AG04450 (cell line): ENCODE measurements at places on chromosomes 1 and 21.
A peak's percentile ranks its signal among the peaks of the same experiment; 100 is the strongest.

DNA sequence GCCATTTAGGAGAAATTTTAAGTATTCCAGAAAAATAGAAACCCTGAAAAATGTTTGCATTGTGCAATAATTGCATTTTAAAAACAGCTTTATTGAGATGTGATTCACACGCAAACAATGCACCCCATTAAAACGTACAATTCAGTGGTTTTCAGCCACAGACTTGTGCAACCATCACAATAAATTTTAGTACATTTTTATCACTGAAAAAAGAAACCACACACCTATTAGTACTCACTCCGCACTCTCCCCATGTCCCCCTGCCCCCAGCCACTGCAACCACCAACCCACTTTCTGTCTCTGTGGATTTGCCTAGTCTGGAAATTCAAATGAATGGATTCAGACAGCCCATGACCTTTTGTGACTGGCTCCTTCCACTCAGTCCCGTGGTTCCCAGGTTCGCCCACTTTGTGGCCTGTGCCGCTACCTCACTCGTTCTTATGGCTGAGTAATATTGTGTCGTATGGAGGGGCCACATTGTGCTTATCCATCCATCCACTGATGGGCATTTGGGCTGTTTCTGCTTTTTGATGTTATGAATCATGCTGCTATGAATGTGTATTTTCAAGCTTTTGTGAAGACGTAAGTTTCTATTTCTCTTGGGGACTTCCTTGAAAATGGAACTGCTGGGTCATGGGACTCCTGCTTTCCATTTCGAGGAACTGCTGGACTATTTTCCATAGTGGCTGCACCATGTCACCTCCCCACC, 147.7 kb upstream of the ARHGEF16 start:
- peak; percentile 34 for DNase-seq

DNA sequence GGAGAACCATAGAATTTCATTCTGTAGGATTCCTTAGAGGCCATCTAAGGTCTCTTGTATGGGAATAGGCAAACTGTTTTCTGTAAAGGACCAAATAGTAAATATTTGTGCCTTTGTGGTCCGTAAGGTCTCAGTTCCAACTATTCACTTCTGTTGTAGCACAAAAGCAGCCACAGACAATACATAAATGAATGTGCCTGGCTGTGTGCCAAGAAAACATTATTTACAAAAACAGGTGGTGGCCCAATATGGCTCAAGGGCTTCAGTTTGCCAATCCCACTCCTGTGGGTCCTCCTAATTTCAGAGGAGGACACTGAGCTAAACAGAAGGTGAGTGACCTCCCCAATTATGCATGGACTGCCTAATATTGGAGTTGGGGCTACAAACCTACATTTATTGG, 67.6 kb upstream of the EDEM3 start:
- DNase-seq = no peak

DNA sequence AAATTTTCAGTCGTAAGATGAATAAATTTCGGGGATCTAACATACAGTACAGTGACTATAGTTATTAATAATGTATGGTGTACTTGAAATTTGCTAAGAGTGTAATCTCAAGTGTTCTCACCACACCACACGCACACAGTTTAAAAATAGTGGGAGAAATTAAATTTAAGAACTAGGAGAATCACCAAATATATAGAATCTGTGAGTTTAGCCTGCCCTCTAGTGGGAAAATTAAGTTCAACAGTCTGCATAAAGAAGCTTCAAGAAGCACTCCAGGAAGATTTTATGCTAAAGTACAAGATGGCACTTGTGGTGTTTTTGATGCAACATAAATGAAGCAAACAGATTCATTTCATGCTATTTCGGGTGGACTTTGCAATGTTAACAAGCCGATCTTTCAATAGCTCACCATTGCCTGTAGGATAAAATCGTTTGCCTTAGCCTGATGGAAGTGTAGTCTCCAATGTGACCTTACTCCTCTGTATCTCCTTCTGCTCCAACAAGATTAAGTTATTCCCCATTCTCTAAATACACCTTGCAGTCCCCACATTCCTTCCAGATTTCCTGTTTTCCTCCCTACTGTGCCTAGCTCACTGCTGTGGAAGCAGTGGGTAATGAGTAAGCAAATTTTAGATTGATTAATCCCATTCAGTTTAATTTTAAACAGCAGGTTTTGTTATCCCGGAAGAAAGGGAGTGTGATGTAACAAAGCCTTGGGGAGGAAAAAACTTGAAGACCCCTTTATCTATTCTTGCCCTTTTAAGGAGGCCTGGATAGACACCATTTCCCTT, 8.7 kb upstream of the PIK3C2B start:
- DNase-seq = peak; percentile 50

DNA sequence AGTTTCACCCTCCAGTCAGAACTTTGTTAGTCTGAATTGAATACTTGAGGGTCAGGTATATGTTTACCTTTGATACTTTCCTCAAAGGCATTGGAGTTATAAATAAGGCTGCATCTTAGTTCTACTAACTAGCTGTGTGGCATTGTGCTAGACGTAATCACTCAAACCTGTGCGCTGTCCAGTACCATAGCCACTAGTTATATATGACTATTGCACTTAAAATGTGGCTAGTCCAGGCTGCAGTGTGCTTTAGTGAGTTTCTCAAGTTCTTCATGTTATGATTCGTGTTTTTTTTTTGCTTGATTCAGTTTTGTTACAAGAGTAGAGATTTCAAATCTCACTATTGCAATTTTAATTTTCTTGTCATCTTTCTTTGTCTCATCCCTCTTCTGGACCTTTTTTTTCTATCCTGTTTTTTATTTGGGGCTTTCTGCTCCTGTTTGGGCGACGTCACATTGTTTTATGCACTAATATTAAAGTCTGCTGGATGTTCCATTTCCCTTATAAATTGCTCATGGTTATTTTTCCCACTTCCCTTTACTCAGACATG, 5.7 kb downstream of the MAN1A2 start:
- no peak for DNase-seq

DNA sequence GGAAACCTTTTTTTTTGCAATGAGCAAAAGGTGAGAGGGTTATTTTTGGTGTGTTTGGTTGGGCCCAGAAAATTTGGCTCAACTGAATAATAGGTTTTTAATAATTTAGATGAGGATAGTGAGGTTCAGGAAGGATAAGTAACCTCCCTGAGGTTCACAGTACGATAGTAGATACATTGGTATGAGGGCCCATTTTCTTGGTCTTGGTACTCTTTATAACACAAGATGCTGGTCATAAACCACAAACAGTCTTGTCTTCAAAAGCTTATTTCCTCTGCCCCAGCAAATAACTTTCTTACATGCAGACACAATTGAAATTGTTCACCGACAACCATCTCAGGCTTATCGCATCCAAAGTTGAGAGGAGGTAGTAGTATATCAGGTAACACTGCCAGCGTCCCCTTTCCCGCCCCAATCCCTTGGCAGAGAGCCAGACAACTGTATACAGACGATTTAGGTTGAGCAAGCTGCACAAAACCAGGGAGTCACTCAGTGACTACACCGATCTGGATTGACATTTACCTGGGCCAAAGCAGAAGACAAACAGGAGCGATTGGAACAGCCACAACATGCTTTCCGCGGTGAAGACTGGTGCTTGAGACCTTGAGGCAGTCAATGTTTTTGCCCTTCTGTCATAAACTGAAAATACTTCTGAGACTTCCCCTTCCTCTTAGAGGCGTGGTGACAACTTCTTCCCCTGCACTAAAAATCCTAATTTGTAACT, at the start of gene SLAMF6:
TSS of gene SLAMF6 (minus strand) at position 634 of the 724 bp plus-strand sequence. CDS start at position 571, 63 bp downstream.
- no peak for DNase-seq

DNA sequence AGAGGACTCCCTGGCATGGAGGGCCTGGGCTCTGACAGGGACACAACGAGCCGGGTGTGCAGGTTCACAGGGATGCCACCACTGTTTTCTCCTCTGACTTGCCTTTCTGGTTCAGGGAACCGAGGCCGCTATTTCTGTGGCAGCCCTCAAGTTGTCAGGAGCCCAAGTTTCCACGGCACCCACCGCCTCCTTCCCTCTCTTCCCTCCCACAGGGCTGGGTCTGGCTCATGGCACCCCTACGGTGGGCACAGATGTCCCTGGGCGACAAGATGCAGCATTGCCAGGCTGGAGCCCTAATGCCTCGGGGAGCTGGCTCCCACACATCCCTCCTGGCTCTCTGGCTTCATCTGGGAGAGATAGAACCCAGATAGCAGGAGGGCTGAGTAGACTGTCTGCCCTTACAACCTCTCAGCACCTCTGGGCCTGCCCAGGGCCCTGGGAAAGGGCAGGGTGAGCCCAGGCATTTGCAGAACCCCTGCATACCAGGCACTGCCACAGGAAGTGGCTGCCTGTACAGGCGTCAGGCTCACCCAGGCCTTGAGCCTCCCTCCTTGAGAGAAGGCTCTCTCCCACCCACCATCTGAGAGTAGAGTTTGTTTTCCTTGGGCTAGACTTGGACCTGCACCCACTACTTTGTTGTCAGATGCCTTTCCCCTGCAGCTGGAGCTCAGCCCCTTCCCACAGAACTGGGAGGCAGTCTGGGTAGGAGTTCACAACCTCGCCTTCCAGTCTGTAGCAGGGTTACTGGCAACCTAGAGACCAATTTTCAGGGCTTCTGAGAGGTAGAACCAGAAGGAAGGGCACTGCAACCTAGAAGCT, 20.5 kb downstream of the KCNC4 start:
- DNase-seq = no peak

DNA sequence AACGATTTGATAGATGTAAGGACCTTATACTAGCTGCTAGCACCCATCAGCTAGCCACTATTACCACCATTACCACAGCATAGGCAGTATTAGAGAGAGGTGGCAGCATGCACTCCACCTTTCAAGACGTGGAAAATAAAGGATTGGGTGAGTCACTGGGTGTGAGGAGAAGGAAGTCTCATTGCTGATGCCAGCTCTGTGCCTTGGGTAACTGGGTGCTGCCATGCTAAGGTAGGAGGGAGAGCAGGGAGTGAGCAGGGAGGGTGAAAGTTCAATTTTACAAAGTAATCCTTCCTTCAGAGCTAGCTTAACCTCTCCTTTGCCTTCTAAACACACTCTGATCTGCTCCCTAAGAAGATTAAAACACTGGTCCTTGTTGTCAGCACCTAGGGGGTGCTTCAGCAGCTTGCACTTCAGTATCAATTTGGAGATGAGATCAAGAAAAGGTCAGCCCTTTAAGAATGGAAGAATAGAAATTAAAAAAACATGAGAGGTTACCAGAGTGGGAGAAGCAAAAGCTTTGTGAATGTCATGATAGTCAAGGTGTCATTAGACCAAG, 1.8 kb upstream of the LIN9 start:
- no peak for DNase-seq

DNA sequence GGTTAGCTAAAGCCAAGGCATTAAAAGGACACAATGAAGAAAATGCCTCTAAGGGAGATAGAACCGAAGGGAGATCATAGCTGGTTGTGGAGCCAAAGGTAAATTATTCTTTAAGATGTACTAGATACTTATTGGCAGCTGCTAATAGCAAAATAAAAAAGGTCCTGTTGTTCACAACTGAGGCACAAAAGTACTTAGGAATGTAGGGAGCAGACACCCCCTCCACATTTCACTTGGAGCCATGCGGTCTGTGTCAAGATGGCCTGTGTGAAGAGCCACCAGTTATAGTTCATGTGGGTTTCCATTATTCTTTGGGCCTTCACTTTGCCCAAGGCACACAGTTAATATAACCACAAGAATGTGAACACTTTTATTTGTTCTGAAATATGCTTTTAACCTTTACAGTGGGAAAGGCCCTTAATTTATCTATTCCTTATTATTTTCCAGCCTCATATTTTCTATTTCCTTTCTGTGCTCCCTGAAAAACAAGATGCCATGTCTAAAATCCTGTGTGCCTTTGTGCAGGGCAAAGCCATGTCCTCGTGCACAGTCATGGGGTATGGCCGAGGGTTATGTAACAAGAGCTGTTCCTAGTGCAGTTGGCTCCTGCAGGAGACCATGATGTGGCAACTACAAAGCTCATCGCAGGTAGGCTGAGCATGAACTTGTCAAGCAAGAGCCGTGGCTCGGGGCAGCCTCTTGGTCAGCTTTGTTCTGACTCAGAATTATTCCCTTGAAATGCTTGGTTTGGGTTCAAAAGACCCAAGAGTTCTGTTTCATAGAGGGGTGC, 16.2 kb upstream of the WDR26 start:
- no peak for DNase-seq

GRCh38 chr1:182381962-182382819, 9.4 kb downstream of the GLUL start:
- DNase-seq = no peak

- DNase-seq = no peak
These were observed 10.6 kb upstream of the OLIG2 start for GRCh38 chr21:33015096-33015495.

DNA sequence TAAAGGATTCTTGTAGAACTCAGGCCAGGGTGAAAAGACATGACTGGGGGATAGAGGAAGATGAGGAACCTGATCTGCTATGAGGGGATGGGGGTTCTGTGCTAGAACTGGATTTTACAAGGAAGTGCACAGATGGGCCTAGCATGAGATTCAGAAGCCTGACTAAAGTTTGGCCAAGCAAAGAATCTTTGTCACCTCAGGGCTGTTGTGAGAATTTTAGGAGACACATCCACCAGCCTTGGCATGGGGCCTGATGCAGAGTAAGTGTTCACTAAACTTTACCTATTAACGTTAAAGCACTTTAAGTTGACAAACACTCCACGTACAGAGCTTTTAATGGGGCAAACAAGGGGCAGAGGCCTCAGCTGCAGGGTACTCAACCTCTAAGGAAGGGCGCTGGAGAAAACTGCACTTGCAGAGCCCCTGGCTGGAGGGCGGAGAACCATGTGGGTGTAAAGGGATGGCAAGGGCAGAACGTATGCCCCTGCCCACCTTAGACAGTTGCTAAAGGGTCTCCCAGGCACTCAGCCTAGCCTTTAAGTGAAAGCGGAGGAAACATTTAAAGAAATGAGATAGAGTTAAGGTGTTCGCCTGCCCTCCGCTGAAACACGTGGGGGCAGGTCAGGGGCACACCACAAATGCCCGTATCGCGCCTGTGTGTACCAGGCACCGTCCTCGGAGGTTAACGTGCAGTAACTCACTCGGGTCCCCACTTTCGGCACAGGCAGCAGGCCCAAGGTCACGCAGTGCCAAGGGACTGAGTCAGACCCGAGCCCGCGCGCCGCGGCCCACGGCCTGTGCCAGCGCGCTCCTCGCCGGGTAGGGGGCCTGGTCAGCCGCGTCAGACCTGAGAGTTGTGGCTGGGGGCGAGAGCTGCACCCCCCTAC, 990 bp upstream of the MRPS6 start:
- no peak for DNase-seq

DNA sequence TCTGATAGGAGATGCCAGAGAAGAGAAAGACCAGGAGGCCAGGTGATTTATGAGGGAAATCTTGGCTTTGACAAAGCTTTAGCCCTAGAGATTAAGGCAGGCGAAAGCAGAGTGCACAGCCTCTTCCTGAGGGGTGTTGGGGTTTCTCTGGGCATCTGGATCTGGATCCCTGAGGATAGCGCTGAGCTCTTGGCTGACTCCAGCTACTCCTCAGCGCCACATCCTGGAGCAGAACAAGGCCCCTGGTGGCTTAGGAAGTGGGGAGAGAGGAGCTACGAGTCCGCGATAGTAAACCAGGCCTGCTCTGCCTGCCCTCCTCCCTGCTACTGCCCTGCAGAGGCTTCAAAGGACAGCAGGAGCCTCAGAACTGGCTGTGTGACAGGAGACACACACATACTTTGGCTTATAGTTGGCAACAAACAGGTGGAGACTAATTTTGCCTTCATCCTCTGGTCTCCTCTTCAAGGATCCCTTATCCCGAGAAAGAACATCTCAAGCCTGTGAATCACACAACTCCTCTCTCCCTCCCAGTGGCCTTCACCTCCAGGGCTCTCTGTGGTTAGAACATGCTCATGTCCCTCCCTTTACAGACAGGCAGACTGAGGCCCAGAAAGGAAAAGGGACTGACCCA, 66.9 kb downstream of the TRABD2B start:
- DNase-seq = no peak
